ENCODE measurements at places on chromosomes 3 and 15. TPM values are rescaled to one million over a fixed set of nuclear protein-coding genes. Genes with fewer than 3 reads are reported as not detected.

The FSIP1 gene
- 3.6 TPM for polyA plus RNA-seq

The FBXL2 gene
- polyA plus RNA-seq, result 28.7 TPM

DNA sequence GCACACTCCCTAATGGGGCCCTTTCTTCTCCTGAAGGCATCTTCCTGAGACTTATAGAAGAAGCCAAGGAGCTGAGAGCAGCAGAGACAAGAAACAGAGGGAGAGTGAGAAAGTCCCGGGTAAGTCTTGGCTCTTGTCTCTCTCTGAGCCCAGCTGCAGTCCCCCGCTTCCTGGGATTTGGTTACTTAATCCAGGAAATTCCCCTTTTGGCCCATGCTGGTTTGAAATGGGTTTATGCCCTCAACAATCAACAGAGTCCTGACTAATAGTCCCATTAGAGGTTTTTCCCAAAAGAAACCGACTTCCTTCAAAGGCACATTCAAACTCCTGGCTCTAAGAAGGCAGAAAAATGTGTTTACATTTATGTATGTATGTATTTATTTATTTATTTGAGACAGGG lies 22.0 kb downstream of the TMEM158 start:
- DNase-seq, result no peak

DNA sequence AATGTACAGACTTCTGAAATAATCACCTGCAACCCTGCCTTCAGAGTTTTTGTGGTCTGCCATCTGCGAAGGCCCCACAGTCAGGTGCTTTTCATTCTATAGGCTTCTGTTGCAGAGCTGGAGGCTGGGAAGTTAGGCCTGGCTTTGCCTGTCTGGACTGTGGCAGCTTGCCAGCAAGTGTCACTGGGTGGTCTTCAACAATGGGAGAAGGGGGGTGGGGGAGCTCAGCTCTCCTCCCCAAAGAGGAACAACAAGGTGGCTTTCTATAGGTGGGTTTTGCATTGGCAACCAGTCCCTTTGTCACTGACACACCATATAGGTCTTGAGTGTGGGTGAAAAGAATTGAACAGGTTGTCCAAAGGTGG lies 7.3 kb downstream of the BOC start:
- no peak for DNase-seq

The CLDN16 gene
- 35.6 TPM for polyA plus RNA-seq

- no peak for DNase-seq
These were observed 222.8 kb downstream of the FOXP1 start for GRCh38 chr3:71360764-71361163.

DNA sequence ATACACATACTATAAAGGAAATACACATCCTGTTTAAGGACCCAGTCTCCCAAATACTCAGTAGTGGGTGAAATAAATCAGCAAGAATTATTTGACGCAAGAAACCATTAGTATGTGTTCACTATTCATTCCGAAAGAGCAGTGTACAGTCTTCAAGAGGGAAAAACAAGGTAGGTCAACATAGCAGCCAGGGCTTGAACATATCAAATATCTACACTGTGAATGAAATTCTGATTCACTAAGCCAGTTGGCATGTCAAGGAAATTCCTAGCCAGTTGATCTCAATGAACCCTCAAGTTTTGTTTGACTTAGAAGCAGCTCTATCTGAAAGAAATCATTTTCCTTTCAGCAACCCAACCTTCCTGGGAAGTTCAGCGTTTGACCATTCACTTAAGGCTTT lies 99.0 kb downstream of the CNTN3 start:
- DNase-seq, result no peak

The DLEC1 gene
- 2.0 TPM for polyA plus RNA-seq

GRCh38 chr3:125143982-125144652 lies 68.4 kb downstream of the SLC12A8 start:
- DNase-seq, result no peak

The SMCO1 gene
- polyA plus RNA-seq, result not detected

- no peak for DNase-seq
These were observed 256.3 kb upstream of the EOMES start for GRCh38 chr3:27978440-27978839.

- DNase-seq, result no peak
These were observed 41.5 kb downstream of the TGM4 start for GRCh38 chr3:44915702-44916438.

GRCh38 chr3:88137836-88138235 lies 11.9 kb upstream of the C3orf38 start:
- DNase-seq, result no peak

Data from left kidney (tissue), 8 donors.